ENCODE measurements at places on chromosomes 1 and 21.

DNA sequence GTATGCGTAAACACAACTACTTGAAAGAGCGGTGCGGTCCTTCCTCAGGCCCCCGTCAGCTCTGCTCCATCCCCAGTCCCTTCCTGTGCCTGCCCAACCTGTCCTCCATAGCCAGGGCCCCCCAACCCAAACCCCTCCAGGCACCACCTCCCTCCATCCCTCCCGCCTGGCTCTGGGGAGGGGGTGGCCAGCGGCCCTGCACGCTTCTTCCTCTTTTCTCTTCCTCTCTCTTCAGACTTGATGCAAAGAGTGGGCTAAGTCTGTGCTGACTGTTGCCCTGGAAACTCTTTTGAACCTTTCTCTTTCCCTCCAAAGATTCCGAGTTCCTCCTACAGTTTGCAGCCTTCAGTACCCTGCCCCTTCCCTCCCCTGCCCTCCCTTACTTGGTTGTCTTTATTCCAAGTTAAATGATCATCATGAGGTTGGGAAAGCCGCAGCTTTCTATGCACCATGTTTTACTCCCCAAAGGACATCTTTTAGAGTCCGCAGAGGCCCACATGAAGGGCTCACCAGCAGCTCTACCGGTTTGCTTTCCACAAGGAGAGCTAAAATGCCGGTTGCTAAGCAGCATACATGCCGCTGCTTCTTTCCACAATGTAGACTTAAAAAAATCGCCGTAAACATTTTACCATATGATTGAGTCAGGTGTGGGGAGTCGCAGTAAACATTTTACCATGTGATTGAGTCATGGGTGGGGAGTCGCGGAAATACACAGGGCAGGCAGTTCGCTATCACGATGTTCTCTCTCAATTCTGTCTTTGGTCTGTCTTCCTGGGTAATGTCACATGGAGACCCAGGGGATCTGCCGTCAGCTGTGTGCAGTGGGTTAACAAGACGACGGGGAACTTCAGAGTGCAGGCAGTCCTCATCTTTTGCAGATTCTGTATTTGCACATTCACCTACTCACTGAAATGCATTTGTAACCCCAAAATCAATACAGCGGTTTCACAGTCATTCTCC is 525.3 kb downstream of the KIF26B start:
- DNase-seq, result no peak

DNA sequence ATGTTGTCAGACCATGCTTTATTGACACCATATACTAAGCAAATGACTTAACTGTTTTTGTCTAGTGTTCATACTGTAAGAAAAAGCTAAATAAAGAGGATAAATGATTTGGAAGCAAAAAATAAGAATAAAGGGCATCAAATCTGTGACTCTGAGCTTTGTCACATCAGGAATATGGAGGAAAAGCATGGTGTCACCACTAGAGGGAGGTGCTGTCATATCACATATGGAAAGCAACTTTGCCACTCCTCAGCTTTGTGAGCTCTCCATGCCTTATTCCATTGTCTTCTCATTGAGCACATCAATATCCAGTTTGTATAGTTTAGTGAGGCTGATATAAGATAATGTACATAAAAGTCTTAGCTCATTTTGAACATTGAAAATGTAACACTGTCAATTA is 20.8 kb upstream of the GBP1 start:
- DNase-seq, result no peak

- DNase-seq, result no peak
Measured at GRCh38 chr1:158078569-158079080, 85.2 kb downstream of the KIRREL1 start.

- no peak for DNase-seq
Measured at GRCh38 chr21:24115141-24115540, 1492.1 kb downstream of the MRPL39 start.

DNA sequence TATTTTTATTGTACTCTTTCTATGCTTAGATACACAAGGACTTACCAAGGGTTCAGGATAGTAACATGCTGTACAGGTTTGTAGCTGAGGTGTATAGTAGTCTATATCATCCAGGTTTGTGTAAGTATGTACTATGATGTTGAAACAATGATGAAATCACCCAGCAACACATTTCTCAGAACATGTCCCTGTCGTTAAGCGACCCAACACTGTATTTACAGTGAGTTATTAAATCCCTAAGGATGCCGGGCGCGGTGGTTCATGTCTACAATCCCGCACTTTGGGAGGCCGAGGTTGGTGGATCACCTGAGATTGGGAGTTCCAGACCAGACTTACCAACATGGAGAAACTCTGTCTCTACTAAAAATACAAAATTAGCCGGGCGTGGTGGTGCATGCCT is 21.6 kb upstream of the RCOR3 start:
- DNase-seq, result no peak

GRCh38 chr1:152111515-152111968 is 3.7 kb downstream of the TCHH start:
- DNase-seq, result no peak

DNA sequence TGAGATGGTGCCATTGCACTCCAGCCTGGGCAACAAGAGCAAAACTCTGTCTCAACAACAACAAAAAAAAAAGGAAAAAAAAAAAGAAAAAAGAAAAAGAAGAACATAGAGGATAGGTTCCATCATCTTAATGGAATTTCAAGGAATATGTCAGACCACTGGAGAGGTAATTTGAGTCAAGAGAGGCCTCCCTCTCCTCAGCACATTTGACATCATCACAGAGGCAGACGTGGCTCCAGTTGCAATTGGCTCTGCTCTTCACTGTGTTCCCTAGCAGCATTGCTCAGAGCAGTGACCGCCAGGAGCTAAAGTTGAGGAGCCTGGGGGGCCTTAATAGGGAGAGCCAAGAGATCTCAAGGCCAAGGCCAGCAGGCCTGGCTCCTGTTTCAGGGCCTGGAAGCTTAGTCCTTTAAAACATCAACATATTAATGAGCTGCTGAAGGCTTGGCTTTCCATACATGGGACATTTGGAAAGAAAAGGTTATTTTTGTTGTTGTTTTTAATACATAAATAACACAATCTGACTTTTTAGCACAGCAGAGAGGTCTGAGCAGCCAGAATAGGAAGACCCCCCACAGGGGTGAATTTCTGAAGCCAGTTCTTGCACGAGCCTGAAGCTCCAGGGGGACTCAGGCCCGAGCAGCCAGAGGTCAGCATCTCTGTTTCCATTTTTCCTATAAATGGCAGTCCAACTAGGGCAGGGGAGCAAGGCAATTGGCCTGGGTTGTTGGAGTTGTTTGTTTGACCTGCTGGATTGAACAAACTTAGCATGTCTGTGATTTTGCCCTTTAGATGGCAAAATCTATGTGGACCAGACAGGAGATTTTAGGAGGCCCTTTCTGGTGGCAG is 118.3 kb upstream of the FGGY start:
- DNase-seq, result no peak

GRCh38 chr1:200464784-200465400 is 55.1 kb upstream of the ZNF281 start:
- no peak for DNase-seq

DNA sequence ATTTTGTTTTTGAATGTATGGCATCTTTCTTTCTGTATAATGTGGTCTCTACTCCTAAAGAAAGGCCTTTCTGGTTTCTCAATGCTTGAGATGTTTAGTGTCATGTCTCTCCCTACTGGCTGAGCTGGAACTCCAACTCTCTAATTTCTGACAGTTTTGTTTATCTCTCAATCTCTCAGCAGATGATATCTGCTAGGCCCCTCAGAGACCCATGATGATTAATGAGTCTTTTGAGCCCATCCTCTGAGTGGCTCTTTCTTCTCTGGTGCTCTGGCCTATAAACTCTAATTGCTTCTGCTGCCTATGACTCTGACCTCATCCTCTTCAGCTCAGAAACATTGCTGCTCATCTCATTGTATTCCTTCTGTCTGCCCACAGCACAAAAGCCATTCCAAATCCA is 46.6 kb downstream of the CRB1 start:
- no peak for DNase-seq

DNA sequence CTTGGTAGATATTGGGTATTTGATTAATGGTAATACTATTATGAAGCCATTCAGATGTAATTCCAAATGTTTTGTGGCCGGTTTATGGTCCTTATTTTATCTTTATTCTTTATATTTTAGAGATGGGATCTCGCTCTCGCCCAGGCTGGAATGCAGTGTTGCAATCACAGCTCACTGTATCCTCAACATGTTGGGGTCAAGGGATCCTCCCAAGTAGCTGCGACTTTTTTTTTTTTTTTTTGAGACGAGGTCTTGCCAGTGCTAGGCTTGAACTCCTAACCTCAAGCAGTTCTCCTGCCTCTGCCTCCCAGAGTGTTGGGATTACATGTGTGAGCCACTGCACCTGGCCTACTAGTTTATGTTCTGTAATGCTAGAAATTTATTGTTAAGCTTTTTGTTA is 4.7 kb downstream of the DDI2 start:
- no peak for DNase-seq

DNA sequence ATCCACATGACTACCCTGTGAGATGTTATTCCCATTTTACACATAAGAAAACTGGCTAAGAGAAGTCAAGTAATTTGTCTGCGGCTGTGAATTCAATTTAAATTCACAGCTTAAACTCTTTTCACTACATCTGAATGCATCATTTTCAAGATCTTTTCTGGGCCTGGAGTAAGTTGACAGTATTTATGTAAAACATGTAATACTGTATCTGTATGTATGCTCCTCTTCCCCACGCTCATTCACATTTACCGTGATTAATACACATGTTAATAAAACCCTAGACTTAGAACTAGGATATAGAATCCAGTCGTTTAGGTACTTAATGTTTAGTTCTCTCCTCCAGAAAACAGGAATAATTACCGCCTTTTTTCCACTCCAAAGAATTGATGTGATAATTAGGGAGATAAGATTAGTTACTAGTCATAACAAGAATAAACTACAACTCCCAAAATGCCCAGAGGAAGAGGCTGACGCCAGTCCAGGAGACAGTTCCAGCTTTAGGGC is 442 bp upstream of the PPP1R12B start:
- DNase-seq, result no peak

DNA sequence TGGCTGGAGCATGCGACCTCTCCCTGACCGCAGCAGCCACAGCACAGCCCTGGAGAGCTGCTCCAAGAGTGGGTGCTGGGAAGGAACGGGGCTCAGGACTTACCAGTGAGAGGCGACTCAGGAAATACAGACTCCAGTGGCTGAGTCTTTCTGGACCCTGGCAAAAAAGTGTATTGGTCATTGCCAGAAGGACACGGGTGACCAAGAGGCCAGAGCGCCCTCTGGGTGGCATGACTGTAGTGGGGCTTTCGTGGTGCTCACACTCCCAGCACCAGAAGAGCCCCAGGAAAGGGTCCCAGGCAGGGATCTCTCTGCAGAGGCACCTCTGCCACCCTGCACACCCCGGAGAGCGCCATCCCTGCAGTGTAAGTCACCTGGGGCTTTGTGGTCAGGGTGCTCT is 8.9 kb upstream of the PRDM16 start:
- DNase-seq, result no peak

DNA sequence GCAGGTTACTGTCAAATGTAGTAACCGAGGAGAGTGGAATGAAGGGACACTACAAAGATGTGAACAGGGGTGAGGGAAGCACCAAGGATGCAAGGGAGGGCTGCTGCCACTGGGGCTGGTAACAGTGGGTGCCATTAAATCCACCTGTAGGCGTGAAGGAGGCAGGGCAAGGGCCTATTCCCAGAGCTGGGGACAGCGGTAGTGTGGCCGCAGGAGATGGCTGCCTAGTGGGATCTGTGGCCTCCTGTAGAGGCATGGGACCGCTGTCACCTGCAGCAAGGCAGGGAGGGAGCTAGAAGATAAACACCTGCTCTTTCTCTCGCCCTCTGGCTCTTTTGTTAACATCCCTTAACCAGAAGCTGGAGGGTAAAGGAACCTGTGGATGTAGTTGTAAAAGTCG is 80.5 kb upstream of the CNIH3 start:
- no peak for DNase-seq

- no peak for DNase-seq
Measured at GRCh38 chr1:243559575-243560162, 290.4 kb downstream of the AKT3 start.

DNA sequence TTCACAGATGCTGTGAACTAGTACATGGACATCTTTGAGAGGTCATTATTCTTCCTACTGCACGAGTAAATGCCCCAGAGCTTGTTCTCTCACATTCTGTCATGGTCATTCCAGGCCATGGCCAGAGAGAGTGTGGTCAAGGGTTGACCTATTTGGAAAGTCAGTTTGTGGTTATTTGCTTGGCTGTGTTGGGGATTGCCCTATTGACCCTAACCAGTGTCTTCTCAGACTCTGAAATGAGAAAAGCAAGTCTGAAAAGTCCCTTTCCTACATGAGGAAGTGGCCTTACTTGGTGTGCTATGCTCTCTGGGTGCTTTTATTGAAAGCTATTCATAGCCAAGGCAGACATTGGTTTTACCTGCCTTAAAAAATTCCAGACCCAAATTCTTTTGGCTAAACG is 26.6 kb downstream of the CLIC6 start:
- DNase-seq, result no peak

- DNase-seq, result no peak
Measured at GRCh38 chr1:243470502-243470901, 214.7 kb downstream of the SDCCAG8 start.

GRCh38 chr1:10620776-10621175 is 146.0 kb downstream of the PEX14 start:
- no peak for DNase-seq

DNA sequence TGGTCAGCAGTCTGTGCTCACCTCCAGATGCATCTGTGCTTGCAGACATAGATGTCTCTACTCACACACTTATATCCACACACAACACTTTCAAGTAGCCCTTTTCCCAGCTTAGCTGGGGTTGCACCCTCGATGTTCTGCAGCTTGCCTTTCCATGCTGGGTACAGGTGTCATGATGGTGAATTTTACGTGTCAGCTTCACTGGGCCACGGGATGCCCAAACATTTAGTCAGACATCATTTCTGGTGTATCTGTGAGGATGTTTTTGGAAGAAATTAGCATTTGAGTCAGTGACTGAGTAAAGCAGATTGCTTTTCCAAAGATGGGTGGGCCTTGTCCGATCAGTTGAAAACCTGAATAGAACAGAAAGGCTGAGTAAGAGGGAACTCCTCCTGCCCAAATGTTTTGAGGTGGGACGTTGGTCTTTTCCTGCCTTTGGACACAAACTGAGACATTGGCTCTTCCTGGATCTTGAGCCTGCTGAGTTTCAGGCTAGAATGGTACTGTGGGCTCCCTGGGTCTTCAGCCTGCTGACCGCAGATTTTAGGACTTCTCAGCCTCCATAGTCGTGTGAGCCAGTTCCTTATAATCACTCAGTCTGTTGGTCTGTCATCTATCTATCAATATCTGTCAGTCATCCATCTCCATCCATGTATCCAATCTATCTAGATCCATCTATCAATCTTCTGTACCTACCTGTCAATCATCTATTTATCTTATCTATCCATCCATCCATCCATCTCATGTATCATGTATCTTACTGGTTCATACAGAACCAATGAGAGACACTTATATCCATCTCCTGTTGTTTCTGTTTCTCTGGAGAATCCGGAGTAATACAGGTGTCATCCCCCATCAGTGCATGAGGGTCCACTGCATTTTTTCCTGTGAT is 12.7 kb upstream of the OBSCN start:
- DNase-seq, result no peak
